ENCODE measurements at places on chromosomes 11 and 22.

- DNase-seq = no peak
Measured at GRCh38 chr11:126122863-126123262, 60.2 kb upstream of the CDON start.

DNA sequence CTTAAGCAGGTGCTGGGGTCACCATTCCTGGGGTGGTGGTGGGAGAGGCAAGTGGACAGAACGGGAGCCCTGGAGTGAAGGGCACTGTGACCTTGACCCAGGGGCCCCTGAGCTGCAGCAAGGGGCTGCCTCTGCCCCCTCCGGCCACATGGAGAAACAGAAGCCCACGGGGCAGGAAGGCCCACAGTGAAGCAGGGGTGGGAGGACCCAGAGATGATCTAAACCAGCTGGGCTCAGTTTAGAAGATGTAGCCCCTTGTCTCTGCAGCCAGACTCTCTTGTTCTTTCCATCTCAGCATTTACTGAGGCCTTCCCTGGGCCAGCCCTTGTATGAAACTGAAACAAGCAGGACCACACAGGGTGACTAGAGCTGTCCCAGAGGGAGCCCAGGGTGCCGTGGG is 30.5 kb downstream of the WNT11 start:
- DNase-seq = no peak

DNA sequence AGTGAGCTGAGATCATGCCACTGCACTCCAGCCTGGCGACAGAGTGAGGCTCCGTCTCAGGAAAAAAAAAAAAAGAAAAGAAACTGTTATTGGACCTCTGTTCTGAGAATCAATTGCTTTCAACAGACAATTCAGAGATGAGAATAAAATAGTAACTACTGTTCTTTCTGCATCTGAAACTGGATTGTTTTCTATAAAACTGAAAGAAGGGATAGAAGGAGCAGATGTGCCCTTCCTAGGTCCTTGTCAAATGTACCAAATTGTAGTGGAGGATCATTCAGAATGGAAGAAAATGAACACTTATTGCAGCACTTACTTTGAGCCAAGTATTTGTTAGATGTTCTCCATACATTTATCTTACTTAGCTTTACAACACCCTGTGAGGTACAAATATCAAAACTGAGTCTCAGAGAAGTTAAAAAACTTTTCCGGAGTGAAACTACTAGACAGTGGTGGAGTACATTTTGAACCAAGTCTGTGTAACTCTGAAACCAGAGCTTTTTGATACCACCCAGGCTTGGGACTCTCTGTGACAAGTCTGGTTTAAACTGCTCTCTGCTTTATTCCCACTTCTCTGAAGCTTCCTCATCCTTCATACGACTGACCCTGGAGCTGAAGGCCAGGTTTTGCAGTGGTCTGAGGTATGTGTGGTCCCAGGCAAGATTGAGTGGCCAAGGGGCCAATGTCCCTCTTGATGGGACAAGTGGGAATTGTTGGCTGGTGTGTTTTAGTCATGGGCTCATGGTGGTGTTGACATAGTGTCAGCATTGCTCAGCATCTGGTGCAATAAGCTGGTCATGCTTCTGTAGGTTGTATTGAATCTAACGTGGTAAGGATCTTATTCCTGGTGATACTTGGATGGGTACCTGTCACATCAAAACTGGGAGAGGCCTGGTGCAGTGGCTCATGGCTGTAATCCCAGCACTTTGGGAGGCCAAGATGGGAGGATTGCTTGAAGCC is 48.2 kb upstream of the CCDC134 start:
- no peak for DNase-seq

DNA sequence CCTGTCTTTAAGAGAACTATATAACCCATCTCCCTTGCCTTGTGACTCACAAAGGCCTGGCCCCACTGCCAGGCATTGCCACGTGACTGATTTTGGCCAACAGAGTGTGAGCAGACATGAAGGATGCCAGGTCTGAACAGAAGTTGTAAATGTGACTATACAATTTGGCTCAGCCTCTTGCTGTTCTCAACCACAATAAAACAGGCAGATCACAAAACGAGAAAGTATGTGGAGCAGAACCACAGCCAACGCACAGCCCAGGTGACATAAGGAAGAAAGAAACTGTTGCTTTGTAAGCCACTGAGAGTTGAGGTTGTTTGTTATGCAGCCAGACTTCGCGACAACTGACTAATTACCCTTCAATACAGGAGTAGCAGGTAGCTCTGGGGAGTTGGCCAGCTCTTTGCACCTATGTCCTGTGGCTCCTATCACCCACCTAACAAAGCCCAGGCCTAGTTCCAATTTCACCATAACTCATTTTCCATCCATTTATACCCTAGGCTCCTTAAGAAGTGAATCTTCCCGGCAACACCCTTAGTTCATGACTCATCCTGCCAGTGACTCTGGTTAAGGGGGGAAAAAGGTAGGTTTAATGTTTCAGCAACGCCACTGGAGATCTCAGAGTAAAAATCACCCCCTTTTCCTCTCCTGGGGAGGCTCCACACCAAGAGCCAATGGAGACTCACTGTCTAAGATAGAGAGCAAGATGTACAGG is 53.7 kb downstream of the GALNT18 start:
- DNase-seq = peak; percentile 32

DNA sequence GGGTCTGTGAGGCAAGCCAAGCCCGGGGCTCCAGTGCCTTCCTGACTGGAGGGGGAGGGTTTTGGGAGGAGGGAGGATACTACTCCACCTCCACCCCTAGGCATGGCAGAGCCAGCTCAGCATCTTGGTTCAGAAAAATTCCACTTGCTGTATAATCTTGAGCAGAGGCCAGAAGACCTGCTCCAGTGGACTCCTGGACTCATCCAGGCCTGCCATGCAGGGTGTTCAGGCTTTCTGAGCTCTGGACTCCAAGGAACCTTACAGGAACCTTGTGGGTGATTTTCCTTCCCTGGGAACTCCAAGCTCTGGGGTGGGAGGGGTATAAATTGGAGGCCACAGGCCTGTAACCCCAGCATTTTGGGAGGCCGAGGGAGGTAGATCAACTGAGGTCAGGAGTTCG is 9.4 kb downstream of the CSDC2 start:
- no peak for DNase-seq

GRCh38 chr22:16783930-16784354 is 41.3 kb downstream of the XKR3 start:
- no peak for DNase-seq

DNA sequence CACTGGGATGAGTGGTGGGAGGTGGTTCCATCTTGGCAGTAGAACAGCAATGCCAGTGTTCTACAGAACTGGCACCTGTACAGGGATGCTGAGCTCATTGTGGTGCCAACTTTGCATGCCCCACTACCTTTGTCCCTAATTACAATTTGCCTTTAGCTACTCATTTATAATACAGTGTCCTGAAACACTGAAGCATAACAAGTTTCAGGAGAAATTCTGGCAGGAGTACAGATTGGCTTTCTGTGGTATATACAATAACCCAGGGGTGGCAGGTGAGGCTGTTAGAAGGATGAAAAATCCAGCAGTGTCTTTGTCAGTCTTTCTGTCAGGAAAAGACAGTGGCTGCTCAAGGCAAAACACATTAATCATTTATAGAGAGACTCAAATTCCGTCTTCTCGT is 240.3 kb downstream of the FAM76B start:
- DNase-seq = no peak

- peak; percentile 75 for DNase-seq
Measured at GRCh38 chr22:30270832-30271231, 4.2 kb upstream of the OSM start.
